ENCODE measurements at places on chromosomes 13 and 19.

GRCh38 chr13:87453244-87453643, 217.9 kb upstream of the SLITRK5 start:
- DNase-seq: no peak

GRCh38 chr13:77338329-77338728, 11.4 kb upstream of the MYCBP2 start:
- no peak for DNase-seq

DNA sequence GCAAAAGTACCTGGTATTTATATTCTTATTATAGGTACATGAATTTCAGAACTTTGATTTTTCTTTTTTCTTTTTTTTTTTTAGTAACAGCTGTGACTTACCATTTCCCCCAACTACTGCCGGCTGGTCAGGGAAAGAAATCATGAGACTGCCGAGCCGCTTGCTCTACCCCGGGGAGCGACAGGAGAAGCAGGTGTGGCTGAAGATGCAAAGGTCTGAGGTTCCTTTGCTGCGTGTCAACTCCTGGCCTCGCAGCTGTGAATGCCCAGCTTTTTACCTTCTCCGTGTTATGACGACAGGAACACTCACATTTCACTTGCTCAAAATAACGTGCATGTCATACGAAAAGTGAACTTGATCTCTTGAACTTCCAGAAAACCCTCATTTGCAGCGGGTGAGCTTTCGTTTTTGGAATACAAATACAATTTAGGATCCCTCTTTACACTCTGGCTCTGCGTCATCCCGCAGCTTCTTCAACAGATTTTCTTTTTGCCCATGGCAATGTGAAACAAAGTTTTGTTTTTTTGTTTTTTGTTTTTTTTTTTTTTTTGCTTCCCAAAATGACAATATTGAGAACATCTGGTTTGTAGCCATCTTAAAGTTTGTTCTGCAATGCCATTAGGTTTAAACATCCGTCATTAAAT, 117.9 kb downstream of the EFNB2 start:
- DNase-seq: no peak

GRCh38 chr19:2731181-2731995, 8.4 kb downstream of the SLC39A3 start:
- no peak for DNase-seq

DNA sequence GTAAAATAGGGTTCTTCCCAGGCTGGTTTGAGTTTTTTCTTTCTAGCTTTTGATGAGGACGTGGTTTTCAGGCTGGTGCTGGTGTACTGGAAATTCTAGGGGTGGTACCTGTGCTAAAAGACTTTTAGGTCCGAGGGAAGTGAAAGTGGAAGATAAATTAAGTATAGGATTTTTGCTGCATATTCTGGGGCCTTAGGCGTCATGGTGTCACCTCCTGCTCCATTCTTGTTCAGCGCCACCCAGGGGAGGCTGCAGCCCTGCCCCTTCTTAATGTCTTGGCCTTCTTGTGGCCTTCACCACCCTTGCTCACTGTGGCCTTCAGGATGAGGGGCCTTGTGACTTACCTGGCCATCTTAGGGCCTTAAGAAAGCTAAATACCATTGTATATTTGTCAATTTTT, 12.4 kb downstream of the ZNF552 start:
- DNase-seq: no peak

DNA sequence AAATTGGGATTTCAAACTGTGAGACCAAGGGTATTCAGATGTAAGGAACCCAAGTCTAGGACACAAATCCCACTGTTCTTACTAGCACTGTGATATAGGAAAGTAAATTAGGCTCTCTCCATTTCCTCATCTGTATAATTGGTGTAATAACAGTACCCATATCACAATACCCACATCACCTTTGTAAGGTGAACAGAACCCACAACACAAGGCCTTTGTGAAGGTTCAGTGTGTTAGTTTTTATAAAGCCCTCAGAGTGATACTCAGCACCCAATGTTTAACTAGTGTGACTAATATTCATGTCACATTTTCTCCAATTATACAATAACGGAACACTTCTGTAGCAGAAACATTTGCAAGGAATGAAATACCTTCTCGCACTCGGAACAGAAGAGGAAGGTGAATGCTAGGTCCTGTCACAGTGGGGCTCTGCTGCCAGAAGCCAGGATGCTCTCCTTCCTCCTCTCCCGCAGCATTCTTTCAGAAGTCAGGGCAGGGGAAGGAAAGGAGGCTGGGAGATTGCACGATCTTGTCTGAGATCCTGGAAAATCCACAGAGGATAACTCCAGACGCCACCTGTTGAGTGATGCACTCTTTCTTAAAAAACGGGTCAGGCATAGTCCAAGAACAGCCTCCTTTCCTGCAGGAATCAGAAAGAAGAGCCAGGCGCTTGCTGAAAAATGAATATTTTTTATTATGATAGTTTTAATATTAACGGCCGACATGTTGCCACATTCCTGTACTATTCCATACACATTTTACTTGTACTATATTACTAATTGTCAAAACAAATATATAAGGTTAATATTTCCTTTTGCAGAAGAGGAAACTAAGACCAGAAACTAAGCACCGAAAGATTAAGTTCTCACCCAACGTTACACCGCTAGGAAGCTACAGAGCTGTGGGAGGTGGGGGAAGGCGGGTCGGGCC, 762 bp downstream of the ZNF45 start:
- DNase-seq: no peak

DNA sequence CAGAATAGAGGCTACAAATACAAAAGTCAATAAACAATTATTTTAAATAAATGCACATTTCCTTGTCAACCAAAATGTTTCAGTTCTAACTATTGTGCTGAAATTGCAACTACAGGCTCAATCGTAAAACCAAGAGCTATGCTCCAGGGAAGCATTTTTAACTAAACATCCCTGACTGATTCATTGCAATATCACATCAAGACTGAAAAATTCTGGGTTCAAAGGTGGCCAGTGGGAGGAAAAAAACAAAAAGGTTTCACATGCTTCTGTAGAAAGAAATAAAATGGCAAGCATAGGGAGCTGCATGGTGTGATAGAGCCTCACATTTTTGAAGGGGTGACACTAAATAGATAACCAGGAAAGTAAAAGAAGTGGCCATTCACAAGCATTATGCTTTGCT, 862.8 kb downstream of the PCDH9 start:
- no peak for DNase-seq

- peak; percentile 64 for DNase-seq
Observed at GRCh38 chr13:25574437-25575411, 202.9 kb downstream of the ATP8A2 start.

- DNase-seq: no peak
Observed at GRCh38 chr19:13039211-13039789, 44.0 kb downstream of the NFIX start.

- DNase-seq: no peak
Observed at GRCh38 chr13:42836930-42837690, 55.7 kb downstream of the FAM216B start.

- DNase-seq: no peak
Observed at GRCh38 chr13:111122631-111123030, 7.5 kb downstream of the ARHGEF7 start.

GRCh38 chr19:16892436-16892835, 3.6 kb downstream of the F2RL3 start:
- DNase-seq: no peak

DNA sequence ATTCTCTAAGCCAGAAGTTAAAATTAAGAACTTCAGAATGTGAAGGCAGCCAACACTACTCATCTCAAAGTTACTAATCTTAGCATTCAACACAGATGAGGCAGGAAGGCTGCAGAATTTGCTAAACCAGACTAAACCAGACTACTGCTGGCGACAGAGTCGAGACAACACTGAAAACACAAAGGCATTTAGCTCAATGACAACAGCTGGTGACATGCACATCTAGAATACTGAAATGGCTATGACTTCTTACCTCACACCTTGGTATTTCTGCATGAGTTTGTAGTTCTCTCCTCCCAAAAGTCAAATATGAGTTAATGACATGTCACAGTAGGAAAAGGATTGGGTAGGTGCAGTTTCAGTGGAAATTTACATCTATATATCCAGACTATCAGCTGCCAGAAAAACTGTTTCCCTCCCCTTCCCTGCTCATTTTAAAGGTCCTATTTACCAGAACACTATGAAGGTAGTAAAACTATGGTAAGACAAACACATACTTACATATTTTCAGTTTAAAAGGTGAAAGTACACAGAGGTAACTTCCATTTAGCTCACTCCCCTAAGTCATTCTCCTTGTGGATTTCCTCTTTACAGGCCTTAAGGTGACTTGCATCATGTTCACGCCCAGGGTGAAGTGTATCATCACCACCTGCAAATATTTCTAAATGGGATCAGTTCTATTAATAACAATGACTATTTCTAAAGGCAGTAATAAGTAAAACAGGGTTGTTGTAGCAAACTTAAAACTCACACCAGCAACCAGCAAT, 21.4 kb downstream of the FOXO1 start:
- DNase-seq: no peak

DNA sequence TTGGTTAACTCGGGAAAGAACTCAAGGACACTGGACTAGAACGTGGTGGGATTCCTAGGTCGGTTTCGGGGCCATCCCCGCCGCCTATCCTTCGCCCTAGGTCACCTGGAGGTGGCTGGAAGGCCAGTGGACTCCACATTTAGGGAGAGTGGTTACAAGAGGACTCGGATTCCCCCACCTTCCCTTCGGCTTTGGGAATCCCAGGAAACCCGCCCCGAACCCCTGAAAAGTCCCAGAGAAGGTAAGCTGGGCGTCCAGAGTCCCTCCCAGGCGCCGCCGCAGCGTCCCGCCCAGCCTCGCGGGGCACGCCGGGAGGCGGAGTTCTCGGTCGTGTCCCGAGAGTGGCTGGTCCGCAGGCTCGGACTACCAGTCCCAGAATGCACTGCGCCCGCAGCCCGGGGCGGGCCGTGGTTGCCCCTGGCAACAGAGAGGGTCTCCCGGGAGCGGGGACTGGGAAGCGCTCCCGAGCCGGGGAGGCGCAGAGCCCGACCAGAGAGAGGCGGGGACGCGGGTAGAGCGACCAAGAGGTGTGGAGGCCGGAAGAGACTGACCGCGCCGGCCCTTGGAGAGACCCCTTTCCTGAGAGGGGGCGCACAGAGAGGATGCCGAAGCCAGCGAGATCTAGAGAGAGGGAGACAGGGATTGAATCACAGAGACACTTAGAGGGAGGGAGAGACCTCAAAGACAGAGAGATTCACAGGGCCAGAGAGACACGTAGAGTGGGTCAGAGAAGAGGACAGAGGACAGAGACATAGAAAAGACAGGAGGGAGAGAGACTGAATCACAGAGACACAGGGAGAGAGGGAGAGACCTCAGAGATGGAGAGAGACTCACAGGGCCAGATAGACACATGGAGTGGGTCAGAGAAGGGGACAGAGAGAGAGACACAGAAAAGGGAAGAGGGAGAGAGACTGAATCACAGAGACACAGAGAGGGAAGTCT, 2.6 kb upstream of the PRKCG start:
- peak; percentile 85 for DNase-seq

DNA sequence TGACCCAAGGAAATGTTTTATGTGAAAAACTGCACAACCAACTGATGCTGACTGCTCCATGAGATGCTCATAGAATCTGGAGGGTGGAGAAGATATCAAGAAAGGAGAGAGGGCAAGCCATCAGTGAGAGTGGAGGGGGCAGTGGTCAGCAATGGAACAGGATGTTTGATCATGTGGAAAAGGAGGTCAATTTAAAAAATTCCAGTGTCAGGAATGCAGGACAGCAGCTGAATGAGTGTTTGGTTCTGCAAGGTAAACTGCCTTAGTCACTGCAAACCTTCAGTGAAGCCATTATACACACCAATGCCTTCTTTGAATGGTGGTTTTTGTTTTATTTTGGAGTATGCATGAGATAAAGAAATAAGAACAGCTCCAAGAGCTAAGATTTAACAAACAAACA, 121.5 kb downstream of the FGF14 start:
- no peak for DNase-seq

- DNase-seq: peak; percentile 35
Observed at GRCh38 chr19:11203194-11204075, 6.1 kb upstream of the KANK2 start.

GRCh38 chr19:45882652-45883585, 3.0 kb downstream of the IRF2BP1 start:
- peak; percentile 89 for DNase-seq

DNA sequence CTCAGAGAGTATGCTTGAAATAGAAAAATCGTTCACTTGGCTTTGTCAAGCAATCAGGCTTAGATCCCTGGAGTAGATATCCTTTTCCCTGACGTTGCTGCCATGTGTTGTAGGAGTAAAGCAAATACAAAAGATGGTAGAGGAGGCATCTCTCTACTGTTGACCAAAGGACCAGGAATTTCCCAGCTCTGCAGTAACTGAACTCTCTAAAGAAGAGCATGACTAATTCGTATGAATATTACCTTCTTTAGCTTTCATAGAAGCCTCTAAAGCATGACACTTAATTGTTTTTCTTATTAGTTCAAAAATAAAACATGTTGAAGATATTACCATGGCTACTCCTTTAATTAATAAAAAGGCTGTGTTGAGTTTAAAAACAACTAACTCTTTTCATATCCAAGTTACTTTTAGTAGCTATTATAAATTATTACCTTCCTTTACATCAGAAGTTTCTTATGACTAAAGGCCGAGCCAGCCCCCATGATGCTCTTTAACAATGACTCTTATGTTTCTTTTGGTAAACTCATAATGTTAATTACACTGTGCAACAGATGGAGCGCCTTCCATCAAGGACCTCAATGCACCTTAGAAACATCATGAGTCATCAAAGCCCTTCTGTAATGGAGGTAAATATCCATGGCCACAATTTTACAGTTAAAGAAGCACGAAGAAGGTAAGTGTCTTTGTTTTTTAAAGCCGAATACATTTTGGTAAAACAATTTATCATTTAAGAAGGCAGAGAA, 352.4 kb downstream of the KLF5 start:
- no peak for DNase-seq

- no peak for DNase-seq
Observed at GRCh38 chr13:100652510-100652909, 22.1 kb downstream of the TMTC4 start.

- no peak for DNase-seq
Observed at GRCh38 chr13:47111499-47111898, 214.6 kb upstream of the HTR2A start.

- no peak for DNase-seq
Observed at GRCh38 chr19:17185590-17185989, 29.6 kb upstream of the USE1 start.

- DNase-seq: no peak
Observed at GRCh38 chr19:48539503-48540096, 12.4 kb upstream of the SULT2B1 start.

- DNase-seq: no peak
Observed at GRCh38 chr19:54245936-54246335, 3.3 kb upstream of the LILRA6 start.

GRCh38 chr19:16650821-16651220, 9.1 kb downstream of the SMIM7 start:
- no peak for DNase-seq

- DNase-seq: no peak
Observed at GRCh38 chr13:113064000-113064533, 41.5 kb upstream of the F7 start.

- no peak for DNase-seq
Observed at GRCh38 chr13:51714663-51715168, 89.2 kb downstream of the DHRS12 start.
